ENCODE measurements at places on chromosomes 2 and 18.
A peak's percentile ranks its signal among the peaks of the same experiment; 100 is the strongest.

DNA sequence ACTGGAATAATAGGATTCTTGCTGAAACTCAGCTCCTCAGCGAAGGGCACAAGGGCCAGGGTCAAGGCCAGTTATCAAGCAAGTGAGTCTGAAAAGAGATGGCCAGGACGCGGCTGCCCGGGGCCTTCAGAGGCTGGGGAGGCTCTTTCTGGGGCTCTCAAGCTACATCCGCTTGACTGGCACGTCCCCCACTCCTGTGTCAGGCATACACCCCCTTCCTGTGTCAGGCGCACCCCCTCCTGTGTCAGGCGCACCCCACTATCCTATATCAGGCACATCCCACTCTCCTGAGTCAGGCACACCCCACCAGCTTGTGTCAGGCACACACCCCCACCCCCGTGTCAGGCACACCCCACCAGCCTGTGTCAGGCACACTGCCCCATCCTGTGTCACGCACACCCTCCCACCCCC is 91.8 kb downstream of the TPO start:
- DNase-seq: no peak

DNA sequence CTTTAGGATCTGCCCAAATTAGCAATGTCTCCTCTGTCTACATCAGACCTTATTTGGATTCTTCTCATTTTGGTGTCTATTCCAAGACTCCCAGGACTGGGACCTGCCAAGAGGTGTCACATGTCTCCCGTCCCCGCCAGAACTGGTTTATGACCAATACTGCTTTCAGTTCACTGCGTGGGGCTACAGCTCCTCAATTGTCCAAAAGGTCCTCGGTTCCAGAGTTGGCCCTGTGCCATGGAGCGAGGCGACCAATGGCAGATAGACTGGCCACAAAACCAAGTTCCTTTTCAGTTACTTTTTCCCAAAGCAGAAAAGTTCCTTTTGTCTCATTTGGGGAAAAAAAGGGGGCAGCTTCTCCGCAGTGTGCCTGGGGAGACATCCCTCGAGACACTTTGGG is 144.1 kb upstream of the ZNF236 start:
- DNase-seq: no peak

GRCh38 chr2:51717312-51717711 is 685.4 kb upstream of the NRXN1 start:
- no peak for DNase-seq

DNA sequence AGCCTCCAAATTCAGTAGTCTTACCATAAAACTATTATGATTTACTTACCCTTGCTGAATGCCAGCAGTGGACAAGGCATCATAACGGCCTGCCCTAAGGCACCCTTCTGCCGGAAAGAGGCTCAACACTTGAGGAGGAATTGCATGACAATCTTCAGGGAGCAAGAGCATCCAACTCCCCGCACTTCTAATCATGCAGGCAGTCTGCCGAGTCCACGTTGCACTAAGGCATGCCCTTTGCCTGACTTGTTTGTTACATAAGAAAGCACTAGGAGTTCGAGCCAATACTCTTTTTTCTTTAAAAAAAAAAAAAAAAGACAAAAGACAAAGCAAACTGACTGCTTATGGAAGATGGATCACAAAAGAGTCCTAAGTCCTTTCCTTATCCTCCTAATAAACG is 17.9 kb upstream of the SPTBN1 start:
- no peak for DNase-seq

- no peak for DNase-seq
Observed at GRCh38 chr2:174322149-174322548, 12.6 kb upstream of the SP9 start.

DNA sequence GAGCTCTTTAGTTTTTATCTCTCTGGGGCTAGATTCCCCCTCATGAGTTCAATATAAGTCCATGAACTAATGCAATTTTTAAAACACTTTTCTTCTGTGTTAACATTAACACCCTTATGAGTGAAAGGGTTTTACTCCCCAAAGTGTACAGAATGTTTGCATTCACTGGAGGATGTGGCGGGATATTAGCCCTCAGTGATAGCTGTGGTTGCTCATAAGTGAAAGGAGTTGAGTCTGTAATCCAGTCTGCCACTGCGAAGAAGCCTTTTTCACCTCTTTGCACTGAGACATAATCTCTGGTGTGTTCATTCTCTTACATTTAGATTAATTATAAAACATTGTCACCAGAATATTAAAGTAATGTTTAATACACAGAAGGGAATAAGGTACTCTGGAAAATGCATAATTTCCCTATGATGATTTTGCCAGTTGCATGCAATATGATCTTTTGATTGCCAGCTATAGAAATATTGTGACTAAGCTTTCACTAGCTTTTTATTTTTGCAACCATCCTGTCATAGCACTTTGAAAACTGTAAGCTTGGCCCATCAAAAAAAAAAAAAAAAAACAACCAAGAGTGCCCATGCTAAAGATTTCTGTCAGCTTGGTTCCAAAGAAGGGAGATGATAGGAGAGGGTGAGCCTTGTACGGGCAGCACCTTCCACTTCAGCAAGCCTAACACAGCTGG is 113.2 kb downstream of the BCL11A start:
- DNase-seq: no peak

GRCh38 chr2:237012577-237013267 is 73.0 kb upstream of the COPS8 start:
- DNase-seq: no peak

DNA sequence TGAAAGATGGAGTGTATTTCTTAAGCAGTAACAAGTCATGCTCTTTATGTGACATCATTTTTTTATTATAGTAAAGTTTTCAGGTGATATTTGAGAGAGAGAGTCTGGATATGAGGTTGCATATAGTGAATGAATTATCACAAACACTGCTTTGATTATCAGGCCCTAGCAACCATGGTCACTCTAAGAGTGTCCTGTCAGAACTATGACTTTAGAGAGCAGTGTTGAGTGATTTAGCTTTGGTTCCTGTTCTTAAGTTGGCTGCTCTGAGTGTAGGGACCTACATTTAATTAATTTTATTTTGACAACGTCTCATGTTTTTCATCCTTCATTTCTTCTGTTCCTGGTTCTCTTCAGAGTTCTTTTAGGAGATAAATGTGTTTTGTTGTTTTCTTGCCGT is 275.5 kb downstream of the KCNJ3 start:
- no peak for DNase-seq

- peak; percentile 37 for DNase-seq
Observed at GRCh38 chr2:175030380-175031271, 25.4 kb upstream of the CHN1 start.

DNA sequence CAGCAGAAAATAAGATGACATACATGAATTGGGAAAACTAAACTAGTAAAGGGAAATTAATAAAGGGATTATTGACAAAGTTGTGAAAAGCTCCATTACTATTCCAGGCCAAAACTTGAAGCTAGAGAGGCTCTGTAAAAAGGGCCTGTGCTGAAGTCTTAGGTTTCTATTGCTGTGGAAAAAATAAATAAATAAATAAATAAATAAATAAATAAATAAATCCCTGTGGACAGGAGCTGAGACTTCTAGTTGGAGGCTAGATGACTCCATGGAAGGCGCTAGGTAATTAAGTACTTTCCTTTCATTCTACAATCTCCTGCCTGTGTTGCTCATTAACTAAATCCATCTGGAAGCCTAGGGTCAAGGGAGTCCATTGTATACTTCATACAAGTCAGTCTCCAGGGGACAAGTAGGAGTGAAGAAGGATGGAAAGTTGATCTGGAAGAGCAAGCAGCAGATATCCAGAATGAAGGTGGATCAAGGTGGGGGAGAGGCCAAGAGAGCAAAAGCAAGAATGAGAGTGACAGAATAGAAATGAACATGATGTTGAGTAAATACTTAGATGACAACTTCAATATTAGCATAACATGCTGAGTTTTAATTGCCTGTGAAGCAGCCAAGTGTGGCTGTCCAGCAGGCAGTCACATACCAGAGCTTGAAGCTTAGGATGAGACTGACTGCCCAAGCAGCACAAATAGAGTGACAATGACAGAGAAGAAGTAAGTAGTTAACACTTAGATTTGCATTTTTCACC is 26.2 kb upstream of the CCNT2 start:
- no peak for DNase-seq

GRCh38 chr2:113977060-113977659 is 87.3 kb downstream of the ACTR3 start:
- no peak for DNase-seq

DNA sequence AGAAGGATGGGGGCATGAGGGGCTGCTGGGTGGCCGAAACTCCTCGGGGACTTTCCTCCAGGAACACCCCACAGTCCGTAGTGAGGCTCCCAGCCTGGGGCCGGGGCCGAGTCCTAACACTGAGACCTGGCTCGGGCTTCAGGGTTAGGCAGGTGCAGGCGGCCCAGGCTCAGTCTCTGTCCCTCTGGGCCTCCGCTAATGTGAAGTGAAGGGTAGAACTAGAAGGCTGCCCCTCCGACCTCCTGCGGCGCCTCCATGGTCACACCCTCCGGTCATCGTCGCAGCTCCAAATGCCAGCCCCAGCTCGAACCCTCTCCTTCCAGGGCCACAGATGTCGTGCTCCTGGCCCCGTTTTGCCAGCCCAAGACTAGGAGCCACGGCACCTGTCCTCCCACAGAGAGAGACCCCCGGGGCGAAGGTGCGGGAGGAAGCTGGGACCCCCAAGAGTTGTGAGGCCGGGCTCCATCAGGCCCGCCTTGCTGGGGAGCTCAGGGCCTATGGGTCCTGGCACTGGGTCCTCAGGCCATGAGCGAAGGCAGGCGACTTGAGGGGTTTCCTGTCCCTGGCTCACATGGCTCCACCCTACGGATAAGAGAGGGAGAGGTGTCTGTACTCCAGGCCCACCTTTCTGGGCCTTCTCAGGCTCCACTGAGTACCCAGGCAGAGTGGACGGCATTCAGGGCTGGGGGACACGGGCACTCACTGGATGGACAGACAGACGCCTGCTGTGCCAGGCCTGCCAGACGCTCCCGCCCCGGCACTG is 797 bp downstream of the ANO7 start:
- DNase-seq: no peak

GRCh38 chr2:32623311-32623706 is 4.5 kb upstream of the TTC27 start:
- no peak for DNase-seq

DNA sequence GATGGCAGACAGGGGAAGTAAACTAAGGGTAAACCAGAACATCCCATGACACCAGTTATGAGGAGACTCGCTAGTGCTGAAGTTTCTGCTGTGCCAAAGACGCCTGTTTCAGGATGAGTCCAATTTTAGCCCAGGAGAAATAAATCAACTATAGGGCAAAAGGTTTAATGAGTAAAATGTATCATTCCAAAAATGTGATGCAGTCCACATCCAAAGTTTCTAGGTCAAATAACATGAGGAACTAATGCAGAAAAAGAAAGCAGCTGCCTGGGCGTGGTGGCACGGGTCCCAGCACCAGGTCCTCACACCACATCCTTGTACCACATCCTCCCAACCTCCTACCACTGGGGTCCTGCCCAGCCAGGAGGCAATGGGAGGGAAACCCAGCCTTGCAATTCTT is 126.9 kb upstream of the CTAGE1 start:
- no peak for DNase-seq

- no peak for DNase-seq
Observed at GRCh38 chr2:158178646-158179045, 77.0 kb downstream of the UPP2 start.

GRCh38 chr18:70197026-70197425 is 8.5 kb downstream of the RTTN start:
- DNase-seq: no peak

DNA sequence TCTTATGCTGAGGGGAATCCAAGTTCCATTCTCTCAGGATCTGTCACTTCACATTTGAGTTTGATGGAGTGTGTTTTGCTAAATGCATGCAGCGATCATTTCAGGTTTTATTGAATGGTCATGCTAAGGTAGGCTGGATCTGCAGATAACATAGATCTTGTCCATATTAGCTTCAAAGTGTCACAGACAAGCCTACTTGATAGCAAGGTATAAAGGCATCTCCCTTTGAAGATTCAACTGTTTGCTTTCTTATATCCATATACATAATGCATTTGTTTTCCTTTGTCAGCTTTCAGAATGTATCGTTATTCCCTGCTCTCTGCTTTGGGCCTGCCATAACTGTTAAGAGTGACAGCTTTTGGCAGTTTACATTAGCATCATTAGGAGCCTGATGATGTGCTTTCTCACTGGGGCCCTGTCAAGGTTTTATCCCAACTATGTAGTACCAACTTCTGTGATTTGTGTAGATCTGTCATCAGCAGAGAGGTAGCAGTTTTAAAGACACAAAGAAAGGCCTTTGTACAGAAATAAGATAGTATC is 604.3 kb upstream of the CDH7 start:
- no peak for DNase-seq

All from activated CD4-positive, alpha-beta T cell treated with anti-CD3 and anti-CD28 coated beads for 48 hours (primary cell).